ENCODE measurements at places on chromosomes 13 and 19.

DNA sequence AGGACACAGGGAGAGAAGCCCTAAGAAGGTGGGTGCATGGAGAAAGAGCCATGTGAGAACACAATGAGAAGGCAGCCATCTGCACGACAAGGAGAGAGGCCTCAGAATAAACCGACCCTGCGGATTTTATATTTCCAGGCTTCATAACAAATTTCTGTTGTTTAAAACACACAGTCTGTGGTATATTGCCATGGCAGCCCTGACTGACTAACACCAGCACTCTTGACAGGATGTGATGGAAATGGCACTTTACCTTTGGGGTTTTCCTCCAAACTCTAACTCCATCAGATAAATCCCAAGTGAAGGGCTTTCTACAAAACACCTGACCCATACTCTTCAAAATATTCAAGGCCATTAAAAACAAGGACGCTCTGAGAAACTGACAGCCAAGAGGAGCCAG is 13.2 kb upstream of the MED4 start:
- no peak for DNase-seq

DNA sequence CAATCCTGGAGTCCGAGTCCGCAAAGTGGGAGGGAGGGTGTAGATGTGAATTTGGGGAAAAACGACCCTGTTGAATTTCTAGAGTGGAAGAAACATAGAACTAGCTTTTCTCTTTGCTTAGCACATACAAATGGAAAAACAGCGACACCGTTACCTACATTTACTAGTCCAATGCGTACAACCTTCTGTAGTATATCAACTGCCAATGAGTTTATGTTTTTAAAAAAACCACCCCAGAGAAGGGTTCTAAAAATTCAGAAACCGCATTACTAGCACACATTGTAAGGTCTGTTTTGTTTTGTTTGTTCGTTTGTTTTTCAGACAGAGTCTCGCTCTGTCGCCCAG is 332 bp upstream of the SUPT20H start:
- no peak for DNase-seq

DNA sequence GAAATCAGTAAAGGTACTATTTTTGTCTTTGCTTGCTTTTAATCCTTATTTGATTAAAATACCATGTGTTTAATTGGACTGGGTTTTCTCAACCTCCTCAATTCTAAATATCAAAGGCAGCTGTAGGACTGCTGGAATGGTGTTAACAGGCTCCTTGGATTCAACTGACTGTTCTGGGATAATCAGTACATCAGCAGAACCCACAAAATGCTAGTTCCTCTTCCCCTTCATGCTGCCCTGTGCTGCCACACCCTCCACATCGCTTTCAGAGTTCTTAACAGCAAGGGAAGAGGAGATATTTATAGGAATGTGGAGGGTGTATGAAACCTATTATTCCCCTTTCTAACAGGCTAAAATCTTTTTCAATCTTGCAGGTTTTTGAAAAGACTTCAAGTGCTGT is 82.4 kb downstream of the KCTD12 start:
- no peak for DNase-seq

GRCh38 chr19:47790398-47790814 is 11.9 kb downstream of the SELENOW start:
- DNase-seq, result peak; percentile 61

- DNase-seq, result no peak
These were observed 84.2 kb downstream of the TNFRSF19 start for GRCh38 chr13:23654111-23655110.

GRCh38 chr19:56720281-56720680 is 48.7 kb upstream of the ZNF835 start:
- no peak for DNase-seq

DNA sequence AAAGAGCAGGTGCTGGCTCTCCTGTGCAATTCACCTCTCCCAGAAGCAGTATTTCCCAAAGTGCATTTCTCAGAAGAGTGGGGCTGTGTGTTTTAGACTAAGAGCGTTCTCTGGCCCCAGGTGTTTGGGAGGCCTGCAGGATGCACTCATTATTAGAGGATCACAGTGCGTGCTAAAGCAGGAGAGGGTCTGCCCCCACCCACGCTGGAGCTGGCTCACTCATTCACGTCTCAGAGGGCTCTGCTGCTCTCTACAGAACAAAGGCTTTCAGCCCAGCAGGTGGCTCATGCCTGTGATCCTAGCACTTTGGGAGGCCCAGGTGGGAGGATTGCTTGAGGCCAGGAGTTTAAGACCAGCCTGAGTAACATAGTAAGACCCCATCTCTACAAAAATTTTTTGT is 756.7 kb downstream of the UQCRFS1 start:
- DNase-seq, result no peak

DNA sequence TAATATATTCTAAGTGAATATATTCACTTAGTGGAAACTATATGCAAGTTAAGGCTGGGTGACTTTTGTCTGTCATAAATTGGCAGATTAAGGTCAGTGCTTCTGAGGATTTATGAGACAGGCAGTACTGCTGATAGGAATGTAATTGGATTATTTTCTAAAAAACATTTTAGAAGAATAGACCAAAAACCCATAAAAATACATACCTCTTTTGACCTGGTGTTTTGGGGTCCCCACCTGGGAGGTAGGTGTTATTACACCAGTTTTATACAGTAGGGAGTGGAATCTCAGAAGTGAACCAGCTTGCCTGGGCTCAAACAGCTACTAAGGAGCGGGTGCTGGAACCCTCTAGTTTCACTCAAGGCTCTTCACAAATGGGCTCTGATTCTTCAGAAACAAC is 25.3 kb downstream of the COG3 start:
- DNase-seq, result no peak
